ENCODE measurements at places on chromosomes 2 and 18.

GRCh38 chr2:70921031-70921430 lies 14.7 kb upstream of the ATP6V1B1 start:
- DNase-seq = no peak

DNA sequence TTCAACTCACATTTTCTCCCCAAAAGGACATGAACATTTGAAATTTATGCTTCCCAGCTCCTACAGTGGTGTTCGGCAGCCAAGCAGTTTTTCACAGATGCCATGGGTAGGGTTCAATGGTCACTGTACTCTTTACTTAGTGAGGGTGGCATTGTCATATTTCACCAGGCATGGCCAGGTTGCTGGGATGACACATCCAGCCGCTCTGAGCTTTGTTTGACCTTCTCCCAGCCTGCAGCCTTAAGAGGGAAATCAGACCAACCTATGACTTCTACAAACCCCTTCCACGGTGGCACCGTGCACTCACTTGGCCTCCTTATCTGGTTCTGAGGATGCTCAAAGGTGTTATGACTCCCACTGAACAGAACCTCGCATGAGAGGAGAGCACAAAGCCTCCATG lies 108.4 kb upstream of the SH3BP4 start:
- no peak for DNase-seq

GRCh38 chr2:16650287-16651249 lies 15.1 kb downstream of the CYRIA start:
- DNase-seq = peak; percentile 73

- DNase-seq = no peak
These were observed 35.3 kb upstream of the MAP2 start for GRCh38 chr2:209388446-209389037.

DNA sequence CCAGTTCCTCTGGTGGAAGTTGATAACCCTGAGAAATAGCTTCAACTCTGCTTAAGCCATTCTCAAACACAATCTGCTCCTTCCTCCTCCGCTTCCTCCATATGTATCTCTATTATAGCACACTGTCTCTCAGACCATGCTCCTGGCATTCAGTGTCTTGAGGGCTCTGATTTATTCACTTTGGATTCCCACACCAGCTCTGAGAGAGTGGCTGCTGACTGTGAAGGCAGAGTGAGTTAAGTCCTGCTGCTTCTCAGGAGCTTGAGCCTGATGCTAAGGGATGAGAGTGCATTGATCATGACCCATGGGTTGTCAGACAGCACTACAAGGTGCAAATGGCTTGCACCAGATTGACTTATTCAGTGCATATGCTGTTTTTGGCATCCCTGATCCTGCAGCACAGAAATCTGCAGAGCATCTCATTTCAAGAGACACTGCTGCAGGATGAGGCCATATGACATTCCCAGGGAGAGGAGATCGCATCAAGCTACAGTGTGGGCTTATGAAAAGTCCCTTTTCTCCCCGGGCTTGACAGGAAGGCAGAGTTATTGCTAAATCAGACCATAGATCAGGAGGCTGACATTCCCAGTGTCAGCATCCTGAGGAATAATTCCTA lies 500.5 kb upstream of the RAB6C start:
- DNase-seq = no peak

GRCh38 chr2:131552871-131553270 lies 25.2 kb downstream of the CCDC74A start:
- DNase-seq = no peak

GRCh38 chr2:198697218-198697617 lies 760.5 kb downstream of the SATB2 start:
- DNase-seq = no peak

DNA sequence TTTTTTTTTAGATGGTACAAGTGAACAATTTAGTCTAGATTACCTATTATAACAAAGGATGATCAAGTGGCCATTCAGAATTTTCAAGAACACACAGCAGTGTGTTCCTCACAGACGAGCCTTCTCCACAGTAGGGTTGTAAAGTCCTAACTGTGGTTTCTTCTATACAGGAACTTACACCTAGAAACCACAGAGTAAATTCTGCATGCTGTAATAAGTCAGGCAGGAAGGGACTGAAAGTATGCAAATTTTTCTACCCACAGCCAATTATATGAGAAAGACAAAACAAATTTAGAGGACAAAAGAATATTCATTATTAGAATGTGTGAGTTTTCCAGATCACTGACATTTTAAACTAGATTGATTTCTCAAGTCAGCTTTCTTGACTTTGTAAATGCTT lies 99.5 kb downstream of the RBMS1 start:
- peak; percentile 36 for DNase-seq

DNA sequence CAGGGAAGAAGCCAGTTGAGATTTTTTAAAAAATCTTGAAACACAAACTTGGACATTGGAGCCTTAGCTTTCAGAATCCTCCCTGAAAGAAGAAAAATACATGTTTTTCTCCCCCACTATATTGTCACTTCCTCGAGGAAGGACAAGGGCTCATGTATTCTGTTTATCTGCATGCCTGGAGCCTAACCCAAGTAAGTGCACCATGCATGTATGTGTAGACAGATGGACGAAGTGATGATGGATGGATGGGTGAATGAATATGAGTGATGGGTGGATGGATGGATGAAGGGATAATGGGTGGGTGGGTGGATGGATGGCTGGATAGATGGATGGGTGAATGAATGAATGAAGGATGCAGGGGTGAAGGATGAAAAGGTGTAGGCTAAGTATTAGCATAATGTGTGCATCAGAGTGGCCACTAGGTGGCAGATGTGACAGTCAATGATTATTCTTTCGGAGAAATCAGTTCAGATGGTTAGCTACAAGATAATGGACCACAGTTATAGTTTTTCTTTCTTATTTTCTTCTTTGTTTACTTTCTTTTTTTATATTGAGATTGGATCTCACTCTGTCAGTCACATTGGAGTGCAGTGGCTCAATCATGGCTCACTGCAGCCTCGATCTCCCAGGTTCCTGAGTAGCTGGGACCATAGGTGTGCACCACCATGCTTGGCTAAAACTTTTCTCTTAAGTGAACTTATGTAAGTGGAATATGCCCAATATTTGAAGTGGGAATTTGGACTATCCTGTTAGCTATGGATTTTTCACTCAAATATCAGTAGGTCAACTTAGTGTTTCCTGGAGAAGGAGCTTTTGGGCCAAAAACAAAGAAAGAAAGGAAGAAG lies 18.5 kb upstream of the CCDC93 start:
- DNase-seq = peak; percentile 1

- no peak for DNase-seq
These were observed 129.0 kb upstream of the FOSL2 start for GRCh38 chr2:28263690-28264089.

- no peak for DNase-seq
These were observed 352.2 kb downstream of the DLGAP1 start for GRCh38 chr18:4102901-4103300.

DNA sequence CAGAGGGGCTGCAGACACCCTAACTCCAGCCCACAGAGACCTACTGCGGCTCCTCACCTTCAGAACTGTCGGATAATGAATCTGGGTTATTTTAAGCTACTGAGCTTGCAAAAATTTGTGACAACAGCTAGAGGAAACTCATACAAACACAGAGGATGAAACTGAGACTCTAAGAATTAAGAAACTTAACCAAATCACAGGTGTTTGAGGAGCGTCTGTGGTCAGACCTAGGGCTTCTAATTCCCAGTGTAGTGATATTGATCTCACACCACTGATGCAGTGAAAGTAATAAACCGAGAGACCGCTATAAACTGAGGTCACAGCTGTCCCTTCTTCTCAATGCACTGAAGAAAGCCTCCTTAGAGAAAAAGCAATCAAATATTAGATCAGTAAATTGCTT lies 110.1 kb downstream of the RGPD3 start:
- DNase-seq = no peak

DNA sequence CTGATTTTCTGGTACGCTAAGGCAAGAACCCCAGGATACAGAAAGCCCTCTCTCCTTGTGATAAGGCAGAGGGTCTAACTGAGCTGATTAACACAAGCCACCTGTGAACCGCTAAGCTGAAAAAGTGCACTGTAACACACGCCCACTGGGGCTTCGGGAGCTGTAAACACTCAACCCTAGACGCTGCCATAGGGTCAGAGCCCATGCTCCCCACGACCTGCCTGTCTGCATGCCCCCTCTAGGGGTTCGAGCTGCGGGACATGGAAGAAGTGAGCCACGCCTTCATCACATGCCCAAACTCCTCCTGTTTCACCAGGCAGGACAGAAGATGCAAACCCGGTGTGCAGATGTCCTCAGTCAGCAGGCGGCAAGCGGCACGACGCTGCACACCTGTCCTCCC lies 173.9 kb upstream of the RAB12 start:
- no peak for DNase-seq

DNA sequence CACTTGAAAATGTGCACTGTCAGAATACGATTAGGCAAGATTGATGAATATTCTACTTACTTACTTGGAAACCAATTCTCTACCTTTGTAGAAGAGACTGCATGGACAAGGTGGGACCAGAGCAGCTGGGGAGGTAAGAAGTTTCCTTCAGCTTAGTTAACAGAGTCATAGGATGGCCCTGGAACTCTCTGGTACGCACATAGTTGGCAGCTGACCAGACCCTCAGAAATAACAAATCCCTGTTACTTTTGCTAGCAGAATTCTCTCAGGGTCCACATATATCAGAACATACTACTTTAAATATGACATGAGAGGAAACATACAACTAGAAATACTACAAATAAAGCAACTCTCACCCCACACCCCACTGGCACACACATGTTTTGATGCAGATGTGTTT lies 24.8 kb upstream of the STAT1 start:
- DNase-seq = no peak

DNA sequence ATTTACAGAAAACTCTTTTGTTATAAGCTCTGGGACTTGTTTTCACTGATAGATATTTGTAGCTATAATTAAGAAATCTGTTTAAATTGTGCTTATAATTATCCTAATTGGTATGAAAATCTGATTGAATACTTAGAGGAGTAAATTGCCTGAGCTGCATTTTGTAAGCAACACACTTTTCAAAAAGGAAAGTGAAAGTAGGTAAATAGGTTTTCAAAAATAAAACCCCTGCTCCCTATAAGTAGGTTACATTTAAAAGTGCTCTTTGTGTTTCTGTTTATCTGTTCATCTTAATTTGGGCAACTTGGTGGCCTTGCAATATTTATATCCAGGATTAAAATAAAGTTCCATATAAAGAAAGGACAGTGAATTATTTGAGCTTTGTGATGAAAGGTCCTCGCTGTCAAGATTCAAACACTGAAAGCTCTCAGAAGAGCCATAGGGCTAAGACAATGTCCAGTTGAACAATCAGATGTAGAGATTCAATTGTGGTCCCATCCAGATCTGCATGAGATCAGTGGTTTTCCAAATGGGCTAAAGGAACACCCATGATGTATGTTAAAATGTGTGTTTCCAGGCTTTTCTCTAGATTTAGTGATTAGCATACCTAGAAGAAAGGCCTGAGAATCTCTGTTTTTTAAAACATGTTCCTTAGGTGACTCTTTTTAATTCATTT lies 371.6 kb downstream of the RPRM start:
- no peak for DNase-seq

- DNase-seq = no peak
These were observed 96.2 kb upstream of the BCL2L11 start for GRCh38 chr2:111024496-111024895.

DNA sequence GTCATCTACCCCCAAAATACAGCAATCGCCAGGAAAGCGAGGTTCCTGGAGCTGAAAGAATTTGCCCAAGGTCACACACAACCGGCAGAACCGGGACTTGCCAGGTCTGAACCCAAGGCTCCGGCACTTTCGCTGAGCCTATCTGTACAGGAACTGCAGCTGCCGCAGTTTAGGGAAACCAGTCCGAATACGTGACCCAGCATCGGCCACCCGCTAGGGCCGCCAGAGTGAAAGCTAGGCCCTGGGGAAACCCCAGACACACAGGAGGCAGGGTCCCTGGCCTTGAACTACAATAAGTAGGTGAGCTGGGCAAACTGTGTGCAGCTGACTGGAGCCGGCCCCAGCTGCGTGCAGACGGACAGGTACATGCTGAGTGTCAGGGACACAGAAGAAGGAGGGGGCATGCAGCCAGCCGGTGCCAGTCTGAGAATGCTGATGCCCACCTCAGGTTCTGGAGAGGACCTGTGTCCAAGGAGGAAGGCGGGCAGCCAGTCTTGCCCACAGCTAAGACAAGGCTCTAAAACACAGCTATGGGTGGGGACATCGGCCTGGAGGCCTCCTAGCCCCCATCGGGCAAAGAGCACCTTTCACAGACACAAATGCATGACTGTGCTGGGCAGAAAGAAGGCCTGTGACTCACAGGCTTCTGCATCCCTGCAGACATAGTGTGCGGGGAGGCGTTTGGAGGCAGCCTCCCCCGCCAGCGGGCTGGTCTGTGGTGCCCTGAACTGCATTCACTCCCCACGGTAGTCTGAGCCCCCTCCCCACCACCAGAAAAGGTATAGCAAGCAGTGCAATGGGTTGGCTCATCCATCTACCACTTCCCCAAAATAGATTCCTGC lies 107.4 kb upstream of the ID2 start:
- DNase-seq = peak; percentile 7
